ENCODE measurements at places on chromosomes 7 and 10.

- no peak for DNase-seq
These were observed 3.7 kb upstream of the AOC1 start for GRCh38 chr7:150848561-150849115.

DNA sequence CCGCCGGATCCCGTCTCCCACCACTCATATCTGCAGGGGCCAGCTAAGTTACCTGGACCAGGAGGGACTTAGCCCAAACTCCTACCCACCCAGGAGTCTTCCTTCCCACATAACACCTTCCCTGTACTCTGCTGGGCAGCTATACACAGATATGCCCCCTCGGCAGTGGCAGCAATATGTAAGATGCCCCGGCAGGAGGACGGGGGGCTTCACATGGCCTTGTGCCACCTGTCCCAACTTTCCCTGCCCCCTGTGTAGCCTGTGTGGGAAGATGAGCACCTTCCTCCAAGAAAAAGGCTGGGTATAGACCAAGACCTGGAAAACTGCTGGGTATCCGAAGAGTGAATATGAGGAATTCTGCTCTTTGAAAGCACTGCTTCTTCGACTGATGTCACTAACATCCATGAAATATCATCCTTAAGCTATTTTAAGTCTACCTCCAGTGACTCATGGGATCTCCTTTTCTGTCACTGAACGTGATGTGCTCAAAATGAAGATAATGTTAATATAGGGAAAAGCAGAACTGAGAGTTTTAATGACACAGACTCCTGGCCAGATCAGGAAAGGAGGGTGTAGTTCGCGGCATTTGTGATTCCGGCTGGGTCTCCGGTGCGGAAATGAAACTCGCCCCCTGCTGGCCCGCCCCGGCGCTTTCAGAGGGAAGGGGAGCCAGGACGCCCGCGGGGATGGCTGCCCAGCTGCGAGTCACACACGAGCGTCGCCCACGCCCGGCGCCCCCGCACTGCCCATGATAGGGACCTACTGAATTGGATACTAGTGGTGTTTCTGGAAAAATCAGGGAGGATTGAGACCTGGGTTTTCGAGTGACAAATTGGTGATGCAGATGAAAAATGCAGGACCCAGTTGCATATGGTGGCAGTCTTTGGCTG, 256.9 kb upstream of the NFE2L3 start:
- DNase-seq, result peak; percentile 52

DNA sequence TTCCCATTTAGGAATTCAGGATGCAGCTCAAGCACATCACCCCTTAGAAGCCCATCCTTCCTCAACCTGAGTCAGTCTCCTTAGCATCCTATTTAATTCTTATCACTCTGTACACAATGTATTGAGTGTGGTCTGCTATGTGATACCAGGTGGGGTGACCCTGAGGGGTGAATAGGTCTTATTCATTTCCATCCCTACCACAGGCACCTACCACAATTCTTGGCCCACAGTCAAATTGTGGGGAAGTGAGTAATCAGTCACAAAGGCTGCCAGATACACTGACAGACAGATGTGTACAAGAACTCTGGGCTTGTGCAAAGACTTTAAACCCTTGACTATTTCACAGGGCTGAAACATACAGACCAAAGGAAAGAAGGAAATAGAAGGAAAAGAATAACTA, 560.5 kb downstream of the PARD3 start:
- peak; percentile 86 for DNase-seq

DNA sequence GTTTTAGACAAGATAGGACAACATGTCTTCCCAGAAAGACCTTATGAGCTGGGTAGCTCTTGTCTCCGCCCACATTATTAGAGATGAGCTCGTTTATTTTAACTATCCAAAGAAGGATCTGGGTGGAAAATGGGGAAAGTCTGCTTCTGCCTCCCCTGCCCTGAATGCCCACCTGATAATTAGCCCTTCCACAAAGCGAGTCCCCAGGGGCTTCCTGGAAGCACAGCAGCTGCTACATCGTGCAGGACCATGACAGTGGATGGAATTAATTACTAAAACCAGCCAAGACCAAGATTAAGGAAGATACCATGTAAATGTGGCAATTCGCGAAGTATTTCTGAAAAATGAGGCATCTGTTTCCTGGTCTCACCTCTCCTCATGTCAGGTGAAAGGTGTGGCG, 374.4 kb downstream of the PAXIP1 start:
- DNase-seq, result no peak

GRCh38 chr7:112025556-112025955, 180.6 kb downstream of the DOCK4 start:
- DNase-seq, result no peak

- DNase-seq, result no peak
These were observed 17.5 kb downstream of the KIAA1549 start for GRCh38 chr7:138963675-138964074.

DNA sequence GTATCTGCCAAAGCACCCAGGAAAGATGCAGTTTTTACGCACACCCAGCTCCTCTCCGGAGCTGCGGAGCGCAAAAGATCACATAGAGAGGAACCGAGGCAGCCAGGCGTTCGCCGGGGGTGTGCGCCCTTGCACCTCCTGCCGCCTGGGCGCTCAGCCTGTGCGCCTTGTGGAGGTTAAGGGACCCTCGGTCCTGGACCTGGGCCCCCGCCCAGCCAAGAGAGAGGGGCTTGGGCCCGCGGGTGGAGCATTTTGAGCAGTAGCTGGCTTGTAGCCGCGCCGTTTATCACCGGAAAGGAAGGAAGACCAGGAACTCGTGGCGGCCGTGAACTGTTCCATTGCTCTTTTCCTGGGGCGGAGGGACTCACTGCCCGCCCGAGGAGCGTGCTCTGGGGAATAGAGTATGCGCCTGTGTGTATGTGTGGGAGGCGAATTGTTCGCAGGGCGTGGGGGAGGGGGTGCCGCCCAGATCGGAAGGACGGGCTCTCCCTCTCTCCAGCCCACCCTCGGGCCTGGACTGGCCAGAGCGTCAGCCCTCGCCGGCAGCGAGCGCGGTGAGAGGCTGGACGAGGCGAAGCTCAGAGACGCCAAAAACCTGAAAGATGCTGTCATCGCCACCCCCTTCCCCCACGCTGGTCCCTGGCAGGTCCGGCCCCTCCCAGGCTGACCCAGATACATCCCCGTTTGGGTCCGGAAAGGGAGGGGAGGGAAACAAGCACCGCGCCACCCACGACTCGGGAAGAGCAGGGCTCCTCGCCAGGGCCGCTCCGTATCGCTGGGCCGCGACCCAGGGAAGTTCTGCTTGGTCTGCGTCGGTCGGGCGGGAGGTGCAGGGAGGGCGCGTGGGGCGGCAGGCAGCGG, 1.2 kb upstream of the WNT2 start:
- peak; percentile 23 for DNase-seq

GRCh38 chr7:20510573-20510900, 104.9 kb upstream of the ABCB5 start:
- DNase-seq, result no peak

DNA sequence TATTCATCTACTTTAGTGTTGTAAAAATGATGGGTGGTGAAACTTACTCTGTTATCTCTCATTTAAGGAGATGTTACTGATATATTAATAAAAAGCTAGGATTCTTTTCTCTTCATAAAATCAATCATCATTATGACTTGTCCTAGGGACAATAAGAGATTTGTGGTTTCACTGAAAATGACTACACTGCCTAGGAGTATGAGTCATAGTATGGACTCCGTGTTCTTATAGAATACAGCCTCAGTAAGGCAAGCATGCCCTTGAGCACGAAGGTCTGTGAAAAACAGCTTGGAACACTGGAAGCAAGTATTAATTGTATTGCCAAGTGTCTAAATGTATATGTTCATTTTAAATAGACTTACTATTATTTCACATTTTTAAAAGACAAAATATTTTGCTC, 749.2 kb upstream of the PCDH15 start:
- DNase-seq, result peak; percentile 54

DNA sequence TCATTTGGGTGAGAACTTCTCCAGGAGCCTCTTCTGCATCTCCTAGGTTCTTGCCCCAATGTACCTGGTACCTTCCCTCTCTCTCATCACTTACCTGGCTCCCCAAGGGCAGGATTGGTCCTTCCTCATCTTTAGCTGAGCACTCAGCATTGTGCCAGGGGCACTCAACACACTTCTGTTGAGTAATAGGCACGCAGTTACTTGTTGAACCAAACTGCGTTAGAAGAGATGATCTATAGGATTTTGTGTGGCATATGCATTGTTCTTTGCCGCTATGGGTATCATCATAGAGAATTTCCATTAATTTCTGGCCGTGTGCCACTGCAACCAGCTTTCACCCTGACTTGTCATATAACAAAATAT, 16.4 kb downstream of the TBXAS1 start:
- peak; percentile 86 for DNase-seq

DNA sequence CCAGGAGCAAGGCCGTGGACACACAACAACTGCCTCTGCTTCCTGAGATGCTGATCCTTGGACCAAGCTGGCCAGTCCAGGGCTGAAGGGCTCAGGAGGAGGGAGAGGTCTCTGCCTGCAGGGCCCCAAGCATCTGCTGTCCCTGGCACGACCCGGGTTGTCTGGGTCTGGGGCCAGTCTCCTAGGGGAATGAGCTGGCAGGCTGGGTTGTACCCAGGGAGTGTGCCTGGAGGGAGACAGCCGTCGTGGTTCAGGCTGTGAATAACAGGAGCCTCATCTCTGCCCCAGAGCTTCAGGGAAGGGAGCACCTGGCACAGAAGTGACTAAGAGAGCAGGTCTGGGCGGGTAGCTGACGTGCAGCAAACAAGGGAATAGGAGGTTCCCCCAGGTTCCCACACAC, 17.9 kb upstream of the SERPINE1 start:
- peak; percentile 99 for DNase-seq

- no peak for DNase-seq
These were observed 260.8 kb downstream of the DNAJB6 start for GRCh38 chr7:157597562-157597961.

- DNase-seq, result no peak
These were observed 63.1 kb downstream of the IKZF1 start for GRCh38 chr7:50367570-50367969.

GRCh38 chr7:38425509-38425908, 152.1 kb upstream of the TARP start:
- DNase-seq, result no peak

DNA sequence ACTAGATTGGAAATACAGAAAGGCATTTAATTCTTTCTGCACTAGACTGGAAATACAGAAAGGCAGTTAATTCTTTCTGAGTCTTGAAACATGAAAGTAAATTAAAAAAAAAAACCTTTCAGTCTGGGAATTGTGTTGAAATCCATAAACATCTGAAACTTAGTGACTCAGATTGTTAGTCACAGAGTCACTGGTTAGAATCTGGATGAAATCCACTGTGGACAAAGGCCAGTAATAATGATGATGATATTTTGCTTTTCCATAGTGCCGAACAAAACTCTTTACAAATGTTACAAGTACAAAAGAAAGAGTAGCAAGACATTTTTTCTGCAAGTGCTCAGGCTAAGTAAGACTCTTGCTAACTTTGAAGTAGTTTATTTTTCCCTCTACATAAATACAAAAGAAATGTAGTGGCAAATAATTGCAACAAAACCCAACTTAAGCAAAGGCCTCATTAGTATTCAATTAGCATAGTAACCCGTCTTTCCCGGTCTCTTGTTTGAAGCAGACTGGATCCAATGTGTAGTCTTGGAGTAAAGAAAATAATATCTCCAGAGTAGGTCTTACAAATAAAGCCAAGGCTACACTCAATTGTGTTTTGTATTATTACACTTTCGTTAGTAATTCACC, 5.8 kb upstream of the PRTFDC1 start:
- DNase-seq, result peak; percentile 86

DNA sequence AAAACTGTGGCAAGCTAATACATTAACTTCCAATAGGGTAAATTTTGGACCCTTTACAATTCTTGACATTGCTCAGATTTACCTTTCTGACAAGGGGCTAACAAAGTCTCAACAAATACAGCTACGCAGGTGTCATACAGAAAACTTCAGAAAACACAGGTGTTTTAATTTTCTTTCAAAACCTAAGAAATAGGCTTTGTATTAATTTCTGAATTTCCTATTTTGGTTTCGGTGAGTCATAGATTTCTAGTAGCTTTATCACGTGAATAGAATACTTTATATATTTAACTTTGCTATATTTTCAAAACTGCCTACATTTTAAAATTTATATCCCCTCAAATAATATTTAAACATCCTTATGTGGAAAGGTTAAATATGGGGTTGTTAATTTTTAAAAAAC, 215.3 kb downstream of the DGKB start:
- no peak for DNase-seq

DNA sequence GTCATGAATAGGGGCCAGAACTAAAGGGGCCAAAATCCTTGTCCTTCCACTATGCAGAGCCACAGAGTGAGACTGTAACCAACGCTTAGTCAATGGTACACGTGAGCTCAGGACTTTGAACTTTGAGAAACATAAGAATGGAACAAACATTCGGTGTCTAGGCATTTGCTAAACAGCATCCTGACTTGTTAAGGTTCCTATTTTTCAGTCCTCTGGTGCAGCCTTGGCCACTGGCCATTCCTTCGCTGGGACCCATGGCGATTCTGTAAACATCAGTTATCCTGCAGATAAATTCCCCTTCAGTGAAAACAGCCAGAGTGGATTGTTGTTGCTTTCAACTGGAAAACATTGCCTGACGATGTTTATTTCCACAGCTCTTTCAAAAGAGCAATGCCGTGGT, 266.8 kb downstream of the SORCS1 start:
- no peak for DNase-seq

DNA sequence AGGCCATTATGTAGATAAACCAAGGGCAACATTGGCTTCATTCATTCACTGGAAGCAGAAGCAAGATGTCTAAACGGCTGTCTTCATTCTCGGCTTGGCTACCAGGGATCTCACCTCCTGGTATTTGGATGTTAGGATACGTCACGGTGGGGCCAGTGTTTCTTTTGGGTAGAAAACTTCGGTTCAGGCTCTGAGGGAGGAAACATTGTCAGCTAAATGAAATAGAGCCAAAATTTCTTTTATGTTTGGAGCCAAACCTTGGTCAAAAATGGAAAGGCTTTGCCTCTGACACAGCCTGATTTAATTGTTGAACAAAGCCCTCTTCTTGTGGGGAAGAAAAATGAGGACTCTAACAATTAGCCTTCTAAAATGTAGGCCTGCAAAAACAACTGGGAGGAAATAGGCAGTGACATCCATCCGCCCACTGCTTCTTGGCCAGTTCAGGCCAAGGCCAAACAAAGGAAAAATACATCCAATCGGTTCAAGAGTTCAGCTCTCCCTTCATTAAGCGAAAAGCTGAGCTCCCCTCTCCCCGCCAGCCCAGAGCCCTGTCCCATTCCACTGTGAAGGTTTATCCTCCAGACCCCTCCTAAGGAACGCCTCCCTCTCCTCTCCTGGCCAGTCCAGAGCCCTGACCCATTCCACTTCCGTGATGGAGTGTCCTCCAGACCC, 44.4 kb downstream of the PFKFB3 start:
- DNase-seq, result no peak

All from epithelial cell of esophagus (primary cell).